ENCODE measurements at places on chromosomes 13 and 19. TPM values are rescaled to one million over a fixed set of nuclear protein-coding genes. Genes with fewer than 3 reads are reported as not detected.

Gene UPK1A
- total RNA-seq, result 0.19 TPM

DNA sequence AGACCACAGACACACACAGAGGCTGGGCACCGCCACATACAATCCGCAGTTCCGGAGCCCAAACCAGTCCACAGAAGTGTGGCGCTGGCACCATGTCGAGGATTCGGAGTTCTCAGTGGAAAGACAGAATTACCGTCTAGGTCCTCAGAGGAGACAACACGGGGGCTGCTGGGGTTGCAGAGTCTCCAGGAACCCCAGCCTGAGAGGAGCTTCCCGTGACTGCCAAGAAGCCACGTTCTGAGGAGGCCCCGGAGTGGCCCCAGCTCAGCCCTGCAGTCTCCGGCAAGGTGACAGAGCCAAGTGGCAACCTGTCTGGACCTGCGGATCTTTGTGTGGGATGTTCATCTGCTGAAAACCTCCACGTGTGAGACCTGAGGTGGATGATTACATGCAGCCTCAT is 7.3 kb upstream of the ADPRHL1 start:
- DNase-seq, result no peak

DNA sequence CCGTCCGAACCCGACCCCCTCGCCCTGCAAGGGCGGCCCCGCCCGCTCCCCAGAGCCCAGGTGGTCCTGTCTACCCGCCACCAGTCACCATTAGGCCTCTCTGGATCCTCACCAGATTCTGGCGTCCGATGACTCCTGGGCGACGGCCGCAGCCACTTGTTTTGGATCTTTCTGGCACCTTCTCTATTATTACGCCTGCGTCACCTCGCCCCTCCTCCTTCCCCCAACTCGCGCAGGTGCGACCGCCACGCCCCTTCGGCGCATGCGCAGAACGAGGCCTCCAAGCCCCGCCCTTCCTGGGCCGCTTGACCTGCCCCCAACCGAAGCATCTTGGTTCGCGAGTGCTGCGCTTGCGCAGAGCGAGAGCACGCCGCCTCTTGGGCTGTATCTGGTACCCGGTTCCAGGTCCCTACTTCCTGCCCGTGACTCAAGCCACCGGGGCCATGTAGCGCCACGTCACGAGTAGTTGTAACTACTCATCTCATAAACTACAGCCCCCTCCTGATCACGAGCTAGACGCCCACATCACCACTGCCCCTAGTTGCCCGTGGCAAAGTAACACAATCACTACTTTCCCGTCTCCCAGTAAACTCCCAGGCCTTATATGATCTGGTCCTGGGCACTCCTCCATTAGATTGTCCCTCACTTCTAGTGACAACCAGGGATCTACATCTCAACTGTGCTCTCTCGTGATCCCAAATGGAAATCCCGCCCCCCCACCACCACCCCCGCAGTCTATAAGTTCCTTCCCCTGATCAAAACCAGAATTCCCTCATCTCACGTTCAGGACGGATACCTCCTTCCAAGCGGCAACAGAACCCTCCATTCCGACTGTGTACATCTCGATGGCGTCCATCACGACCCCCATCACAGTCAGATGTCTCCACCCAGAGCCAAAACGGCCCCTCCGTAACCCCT is at the start of gene DEDD2:
Gene DEDD2, minus strand, starts transcription at position 158 of the 918 bp plus-strand sequence. CDS start 670 bp downstream, outside the sequence.
- DNase-seq, result peak; percentile 99

DNA sequence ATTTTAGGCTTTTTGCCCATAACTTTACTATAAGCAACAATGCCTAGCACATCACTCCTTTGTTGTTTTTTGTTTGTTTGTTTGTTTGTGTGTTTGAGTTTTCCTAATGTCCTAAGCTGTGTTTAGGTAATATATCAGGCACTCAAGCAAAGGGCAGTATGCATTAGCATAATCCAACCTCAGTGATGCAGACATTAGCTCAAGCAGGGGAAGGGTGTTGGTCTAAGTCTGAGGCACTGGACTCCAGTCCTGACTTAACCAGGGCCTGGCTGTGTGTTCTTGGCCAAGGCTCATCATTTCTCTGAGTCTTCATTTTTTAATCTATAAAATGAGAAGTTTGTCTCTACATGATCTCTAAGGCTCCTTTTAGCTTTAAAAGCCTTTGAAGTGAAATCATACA is 65.9 kb upstream of the RFC3 start:
- no peak for DNase-seq

Gene PTPRH
- total RNA-seq, result 1.6 TPM

All from posterior vena cava (tissue), 2 donors.